ENCODE measurements at places on chromosomes 1 and 21.

DNA sequence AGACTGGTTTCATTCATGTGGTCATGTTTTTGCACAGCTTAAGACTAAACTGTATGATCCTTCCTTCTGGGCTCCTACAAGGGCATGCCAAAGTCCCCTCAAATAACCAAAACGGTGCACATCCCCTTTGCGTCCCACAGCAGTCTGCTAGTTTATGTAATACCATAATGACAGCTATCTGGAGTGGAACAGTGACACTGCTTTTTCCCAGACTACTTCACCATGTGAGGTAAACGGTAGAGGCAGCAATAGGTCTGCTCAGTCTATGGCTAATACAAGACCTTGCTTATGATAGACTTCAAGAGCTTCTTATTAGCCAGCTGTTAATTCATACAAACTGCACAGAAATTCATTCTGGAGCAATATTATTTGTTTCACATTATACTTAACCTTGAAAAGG lies 395.5 kb downstream of the SMYD3 start:
- no peak for DNase-seq

DNA sequence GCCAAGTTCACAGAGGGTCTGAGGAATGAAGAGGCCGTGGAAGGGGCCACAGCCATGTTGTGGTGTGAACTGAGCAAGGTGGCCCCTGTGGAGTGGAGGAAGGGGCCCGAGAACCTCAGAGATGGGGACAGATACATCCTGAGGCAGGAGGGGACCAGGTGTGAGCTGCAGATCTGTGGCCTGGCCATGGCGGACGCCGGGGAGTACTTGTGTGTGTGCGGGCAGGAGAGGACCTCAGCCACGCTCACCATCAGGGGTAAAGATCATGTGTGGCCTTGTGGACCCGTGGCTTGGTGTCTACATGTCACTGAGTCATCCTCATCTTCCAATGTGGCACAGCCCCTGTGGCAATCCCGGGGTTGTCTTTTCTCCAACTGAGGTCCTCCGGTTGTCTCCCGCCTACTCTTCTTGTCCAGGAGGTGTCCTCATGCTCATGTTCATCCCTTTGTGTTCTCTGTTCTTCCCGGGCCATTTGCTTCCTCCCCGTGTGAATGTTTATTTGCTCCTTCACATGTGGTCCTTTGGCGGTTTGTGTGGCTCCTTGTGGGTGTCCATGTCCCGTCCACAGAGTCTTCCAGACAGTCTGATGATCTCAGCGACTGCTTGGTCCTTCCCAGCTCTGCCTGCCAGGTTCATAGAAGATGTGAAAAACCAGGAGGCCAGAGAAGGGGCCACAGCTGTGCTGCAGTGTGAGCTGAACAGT lies 84.2 kb downstream of the OBSCN start:
- DNase-seq, result no peak

- no peak for DNase-seq
Measured at GRCh38 chr1:176996456-176997090, 167.9 kb downstream of the ASTN1 start.

DNA sequence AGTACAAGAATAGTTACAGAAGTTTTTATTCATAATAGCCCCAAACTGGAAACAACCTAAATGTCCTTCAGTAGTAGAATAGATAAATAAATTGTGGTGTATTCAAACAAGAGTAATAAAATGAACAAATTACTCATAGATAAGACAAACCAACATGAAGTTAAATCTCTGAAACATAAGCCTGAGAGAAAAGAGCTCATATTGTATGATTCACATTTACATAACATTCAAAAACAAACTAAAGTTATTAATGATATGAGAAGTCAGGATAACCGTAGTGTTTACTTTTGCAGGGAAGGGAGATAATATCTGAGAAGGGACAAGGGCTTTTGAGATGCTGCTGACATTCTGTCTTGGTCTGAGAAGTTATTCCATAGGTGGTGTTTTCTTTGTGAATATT lies 13.5 kb downstream of the STPG1 start:
- no peak for DNase-seq

DNA sequence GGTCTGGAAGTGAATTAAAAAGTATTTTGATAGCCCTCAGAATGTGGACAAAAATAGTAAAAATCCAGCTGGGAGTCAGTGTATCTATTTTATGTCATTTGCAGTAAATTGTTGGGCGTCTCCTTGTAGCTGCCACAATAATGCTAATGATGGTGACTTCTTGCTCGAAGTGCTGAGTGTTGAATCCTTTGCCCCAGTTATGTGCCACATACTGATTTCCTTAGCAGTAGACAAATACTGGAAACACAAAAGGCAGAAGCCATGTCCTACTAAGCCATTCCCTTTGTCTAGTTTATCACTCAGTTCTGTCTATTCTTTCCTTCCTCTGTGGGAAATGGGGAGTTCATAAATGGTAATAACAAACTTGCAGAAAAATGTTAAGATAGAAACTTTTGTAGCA lies 70.7 kb upstream of the CXADR start:
- no peak for DNase-seq

DNA sequence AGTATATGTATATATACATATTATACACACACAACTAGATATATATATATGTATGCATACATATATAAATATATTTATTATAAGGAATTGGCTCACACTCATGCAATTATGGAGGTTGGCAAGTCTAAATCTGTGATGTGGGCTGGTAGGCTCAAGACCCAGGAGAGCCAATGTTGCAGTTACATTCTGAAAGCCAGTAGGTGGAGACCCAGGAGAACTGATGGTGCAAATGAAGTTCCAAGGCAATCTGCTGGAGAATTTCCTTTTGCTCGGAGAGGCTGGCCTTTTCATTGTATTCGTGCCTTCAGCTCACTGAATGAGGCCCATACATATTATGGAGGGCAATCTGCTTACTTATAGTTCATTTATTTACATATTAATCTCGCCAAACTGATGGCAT lies 9.4 kb downstream of the IVL start:
- DNase-seq, result no peak

Measured in stimulated activated CD8-positive, alpha-beta memory T cell treated with anti-CD3 and anti-CD28 coated beads, Interleukin-7, amount 100 ng/mL, for 1 hour (primary cell).